Placental pericyte (primary cell): ENCODE measurements at places on chromosomes 11 and 22. TPM values are rescaled to one million over a fixed set of nuclear protein-coding genes. Genes with fewer than 3 reads are reported as not detected.

ZNRF3 gene
- 3.3 and 5.6 TPM in 2 replicates for total RNA-seq

PYGM gene
- total RNA-seq = 0.29 and 0.88 TPM in 2 replicates

CARD16 gene
- total RNA-seq = 25.9 and 29.8 TPM in 2 replicates

KDM4D gene
- total RNA-seq = 0.44 and 1.9 TPM in 2 replicates

GUCY1A2 gene
- 0.44 and 1.6 TPM in 2 replicates for total RNA-seq

C11orf21 gene
- total RNA-seq = not detected in 2 replicates

BIRC2 gene
- 40.9 and 94.8 TPM in 2 replicates for total RNA-seq

GGT5 gene
- 3.5 and 6.7 TPM in 2 replicates for total RNA-seq

OR4A16 gene
- not detected in 2 replicates for total RNA-seq

NUDT8 gene
- total RNA-seq = 4.6 and 7.7 TPM in 2 replicates

MAPK11 gene
- total RNA-seq = 4.2 and 10.3 TPM in 2 replicates

CDHR5 gene
- not detected in 2 replicates for total RNA-seq

RAB36 gene
- total RNA-seq = 4.6 and 7.4 TPM in 2 replicates

SLC35F2 gene
- total RNA-seq = 11.4 and 34.2 TPM in 2 replicates

CLDN25 gene
- total RNA-seq = not detected in 2 replicates

SYT13 gene
- total RNA-seq = not detected in 2 replicates

BTG4 gene
- not detected in 2 replicates for total RNA-seq

EMID1 gene
- not detected in 2 replicates for total RNA-seq

SCN3B gene
- total RNA-seq = 0.22 TPM in 1 of 2 replicates, not detected in the other

IGF2 gene
- 3.9 and 60.7 TPM in 2 replicates for total RNA-seq

MUC6 gene
- total RNA-seq = not detected in 2 replicates

APOL3 gene
- 11.6 and 11.9 TPM in 2 replicates for total RNA-seq

CDC42EP1 gene
- 36.8 and 37.6 TPM in 2 replicates for total RNA-seq

ROBO4 gene
- 0.88 and 2.7 TPM in 2 replicates for total RNA-seq

CRYBB2 gene
- total RNA-seq = not detected in 2 replicates

OR5AL1 gene
- not detected in 2 replicates for total RNA-seq

C11orf97 gene
- total RNA-seq = not detected in 2 replicates

APOL4 gene
- total RNA-seq = under 0.01 and 0.44 TPM in 2 replicates

POGLUT3 gene
- 19.9 and 48.2 TPM in 2 replicates for total RNA-seq

CCDC81 gene
- 0.66 and 2.7 TPM in 2 replicates for total RNA-seq

OR2AG2 gene
- 1.6 TPM in 1 of 2 replicates, not detected in the other for total RNA-seq
